ENCODE measurements at places on chromosomes 5 and 9. TPM values are rescaled to one million over a fixed set of nuclear protein-coding genes. Genes with fewer than 3 reads are reported as not detected.

DNA sequence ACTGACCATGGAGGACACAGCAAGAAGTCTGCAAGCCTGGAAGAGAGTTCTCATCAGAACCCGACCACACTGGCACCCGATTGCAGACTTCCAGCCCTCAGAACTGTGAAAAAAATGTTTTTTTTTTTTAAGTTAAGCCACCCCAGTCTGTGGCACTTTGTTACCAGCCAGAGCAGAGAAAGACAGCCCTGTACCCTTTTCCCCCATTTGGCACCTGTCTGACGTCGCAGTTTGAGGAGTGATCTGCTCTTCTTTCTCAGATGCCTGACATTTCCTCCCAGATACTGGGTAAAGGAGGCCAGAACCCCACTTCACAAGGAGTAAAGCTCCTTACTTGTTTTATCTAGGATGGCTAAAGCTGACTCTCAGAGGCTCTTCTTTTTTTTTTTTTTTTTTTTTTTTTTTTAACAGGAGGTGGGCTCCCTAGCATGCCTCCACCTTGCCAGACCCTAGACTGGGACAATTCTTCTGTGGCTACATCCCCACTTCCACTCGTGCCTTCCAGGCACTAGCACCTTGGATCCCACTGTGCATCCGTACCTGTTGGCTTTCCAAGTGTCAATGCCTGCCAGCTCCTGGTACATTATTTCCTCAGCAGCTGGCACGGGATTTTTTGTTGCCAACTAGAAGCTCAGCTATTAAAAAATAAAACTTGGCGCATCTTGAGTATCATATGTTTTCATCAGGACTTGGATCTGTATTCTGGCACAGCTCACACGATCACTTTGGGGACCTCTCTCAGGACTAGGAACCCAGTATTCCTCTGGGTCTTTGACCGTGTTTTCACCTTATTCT lies 14.4 kb downstream of the CAMK4 start:
- H3K27me3 ChIP-seq: no peaks in the 10 kb centered on the region
- no peaks in the 10 kb centered on the region for H3K4me1 ChIP-seq

DNA sequence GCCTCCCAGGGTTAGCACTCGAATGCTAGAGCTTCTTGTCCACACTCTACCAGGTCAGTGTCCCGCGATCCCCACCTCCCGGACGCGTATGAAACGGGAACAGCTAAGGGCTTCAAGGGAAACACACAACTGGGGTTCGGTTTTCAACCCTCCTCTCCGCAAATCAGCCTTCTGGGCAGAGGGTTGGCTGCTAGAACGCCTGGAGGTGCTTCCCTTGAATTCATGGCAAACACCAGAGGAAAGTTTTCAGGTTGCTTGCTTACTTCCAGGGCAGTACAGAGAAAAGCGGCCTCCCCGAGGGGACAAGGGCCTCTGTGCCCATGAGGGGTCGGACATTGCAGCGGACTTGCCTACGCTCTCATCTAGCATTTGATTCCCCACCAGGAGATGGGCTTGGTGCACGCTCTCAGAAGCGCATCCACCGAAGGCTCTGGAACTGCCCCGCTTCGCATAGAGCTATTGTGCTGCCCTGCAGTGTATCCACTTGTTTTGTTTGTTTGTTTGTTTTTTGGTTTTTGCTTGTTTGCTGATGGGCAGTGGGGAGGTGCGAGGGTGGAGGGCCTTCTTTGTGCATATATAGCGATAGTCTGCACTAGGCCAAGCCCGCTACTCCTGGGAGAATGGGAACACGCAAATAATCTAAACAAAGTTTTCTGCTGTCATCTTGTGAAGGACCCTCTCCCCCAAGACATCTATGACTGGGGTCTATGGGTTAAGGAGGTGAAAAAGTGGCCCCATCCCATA lies 1.3 kb upstream of the DMRT3 start:
- peaks cover 83% of the 10 kb centered on the region for H3K27me3 ChIP-seq
- H3K4me3 ChIP-seq: no peak overlapping the region
- H3K36me3 ChIP-seq: no peaks in the 10 kb centered on the region
- DNase-seq: peak; percentile 78

DNA sequence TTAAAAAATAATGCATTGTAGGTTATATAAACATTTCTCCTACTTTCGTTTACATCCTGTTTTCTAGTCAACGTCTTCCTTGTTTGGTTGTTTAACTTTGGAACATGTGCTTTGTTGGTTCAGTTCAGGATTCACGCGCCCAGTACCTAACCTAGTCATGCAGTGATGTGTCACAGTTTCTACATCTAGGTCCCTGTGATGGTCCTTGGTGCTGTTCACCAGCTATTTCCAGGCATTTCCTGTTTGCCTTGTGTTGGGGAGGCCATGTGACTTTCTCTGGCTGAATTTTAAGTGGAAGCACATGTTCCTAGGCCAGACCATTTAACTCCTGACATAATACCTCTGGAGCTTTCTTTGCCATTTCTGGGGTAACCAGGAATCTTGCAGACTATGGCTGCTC lies 292.3 kb downstream of the SMARCA2 start:
- no peak overlapping the region for H3K27ac ChIP-seq
- no peaks in the 10 kb centered on the region for H3K36me3 ChIP-seq
- H3K27me3 ChIP-seq: no peaks in the 10 kb centered on the region
- peak; percentile 62 for DNase-seq
- no peaks in the 10 kb centered on the region for H3K4me1 ChIP-seq
- H3K4me3 ChIP-seq: no peak overlapping the region

GRCh38 chr5:14584848-14585247 lies 3.3 kb downstream of the OTULINL start:
- H3K4me1 ChIP-seq: peaks cover 25% of the 10 kb centered on the region
- no peaks in the 10 kb centered on the region for H3K27me3 ChIP-seq
- H3K36me3 ChIP-seq: no peaks in the 10 kb centered on the region
- H3K27ac ChIP-seq: no peak overlapping the region
- H3K4me3 ChIP-seq: no peak overlapping the region
- no peak for DNase-seq

DNA sequence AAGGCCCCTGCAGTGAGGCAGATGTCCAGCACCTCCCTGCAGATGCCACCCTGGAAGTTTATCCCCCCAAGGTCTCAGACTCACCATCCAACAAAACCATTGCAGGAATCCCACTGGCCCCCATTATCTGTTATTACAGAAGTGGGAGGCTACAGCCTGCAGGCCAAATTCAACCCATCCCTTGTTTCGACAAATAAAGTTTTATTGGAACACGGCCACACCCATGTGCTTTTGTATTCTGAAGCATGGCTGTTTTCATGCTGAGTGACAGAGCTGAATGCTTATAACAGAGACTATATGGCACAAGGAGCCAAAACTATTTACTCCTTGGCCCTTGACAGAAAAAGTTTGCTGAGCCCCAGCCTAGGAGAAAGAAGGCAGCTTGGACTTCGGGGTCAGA lies 428.8 kb downstream of the CDK5RAP2 start:
- H3K27me3 ChIP-seq: no peaks in the 10 kb centered on the region
- H3K4me1 ChIP-seq: no peaks in the 10 kb centered on the region
- H3K36me3 ChIP-seq: no peaks in the 10 kb centered on the region

The DBH gene
- not detected for total RNA-seq

The CBY3 gene
- not detected for total RNA-seq

Measured in esophagus muscularis mucosa (tissue), 4 donors.